A549 treated with ZK216348 at 1 μM for 4 hours (cell line): ENCODE measurements at places on chromosomes 6 and 20. TPM values are rescaled to one million over a fixed set of nuclear protein-coding genes. Genes with fewer than 3 reads are reported as not detected.

Gene FHL5
- total RNA-seq: not detected in 5 replicates

Gene XKR7
- 0.02 to 0.03 TPM in 2 of 5 replicates, not detected in the others for total RNA-seq

Gene MOG
- total RNA-seq: not detected in 5 replicates

Gene C20orf202
- not detected in 5 replicates for total RNA-seq

Gene PERP
- 59.9 to 95.4 TPM (median 86.3 TPM) in 5 replicates for total RNA-seq

Gene KIF25
- 0.12 TPM in 1 of 5 replicates, not detected in the others for total RNA-seq

Gene PSORS1C1
- total RNA-seq: 3.7 to 5.9 TPM (median 4.5 TPM) in 5 replicates

Gene TSHZ2
- not detected in 5 replicates for total RNA-seq

Gene COL19A1
- total RNA-seq: not detected in 5 replicates

Gene AVP
- not detected in 5 replicates for total RNA-seq

Gene GJA10
- not detected in 5 replicates for total RNA-seq

Gene PNPLA1
- 0.15 TPM in 1 of 5 replicates, not detected in the others for total RNA-seq

Gene GSTA1
- total RNA-seq: not detected in 5 replicates

Gene TBXT
- total RNA-seq: not detected in 5 replicates

Gene SNX3
- 64.9 to 125 TPM (median 110 TPM) in 5 replicates for total RNA-seq

Gene NRN1
- 0.40 to 1.2 TPM (median 0.78 TPM) in 5 replicates for total RNA-seq

Gene DUSP15
- total RNA-seq: 0.62 to 1.3 TPM (median 0.90 TPM) in 5 replicates
